ENCODE measurements at places on chromosomes 16 and 17.

DNA sequence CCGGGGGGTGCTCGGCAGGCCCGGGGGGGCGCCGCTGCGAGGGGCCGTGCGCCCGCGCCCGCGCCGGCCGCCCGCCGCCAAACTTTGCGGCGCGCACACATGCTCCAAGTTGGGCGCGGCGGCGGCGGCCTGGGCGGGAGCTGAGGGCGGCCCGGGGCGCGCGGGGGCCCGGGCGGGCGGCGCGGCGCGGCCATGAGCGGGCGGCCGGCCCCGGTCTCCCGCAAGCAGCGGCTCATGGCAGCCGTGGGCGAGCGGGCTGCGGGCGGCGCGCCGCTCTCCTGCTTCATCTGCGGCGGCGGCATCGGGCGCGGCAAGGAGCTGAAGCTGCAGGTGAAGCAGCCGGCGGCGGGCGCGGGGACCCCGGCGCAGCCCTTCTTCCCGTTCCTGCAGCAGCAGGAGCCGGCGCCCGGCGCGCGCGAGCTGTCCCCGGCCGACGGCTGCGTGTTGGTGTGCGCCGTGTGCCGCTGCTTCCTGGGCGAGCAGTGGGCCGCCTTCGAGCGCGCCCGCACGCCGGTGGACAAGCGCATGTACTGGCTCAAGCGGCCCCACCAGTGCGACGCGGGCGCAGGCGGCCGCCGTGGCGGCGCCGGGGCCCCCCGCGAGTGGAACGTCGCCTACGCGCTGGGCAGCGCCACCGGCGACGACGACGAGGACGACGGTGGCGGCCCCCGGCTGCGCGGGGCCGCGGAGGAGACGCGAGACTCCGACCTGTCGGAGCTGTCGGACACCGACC, 57.2 kb upstream of the CIBAR2 start:
- no peak for DNase-seq

DNA sequence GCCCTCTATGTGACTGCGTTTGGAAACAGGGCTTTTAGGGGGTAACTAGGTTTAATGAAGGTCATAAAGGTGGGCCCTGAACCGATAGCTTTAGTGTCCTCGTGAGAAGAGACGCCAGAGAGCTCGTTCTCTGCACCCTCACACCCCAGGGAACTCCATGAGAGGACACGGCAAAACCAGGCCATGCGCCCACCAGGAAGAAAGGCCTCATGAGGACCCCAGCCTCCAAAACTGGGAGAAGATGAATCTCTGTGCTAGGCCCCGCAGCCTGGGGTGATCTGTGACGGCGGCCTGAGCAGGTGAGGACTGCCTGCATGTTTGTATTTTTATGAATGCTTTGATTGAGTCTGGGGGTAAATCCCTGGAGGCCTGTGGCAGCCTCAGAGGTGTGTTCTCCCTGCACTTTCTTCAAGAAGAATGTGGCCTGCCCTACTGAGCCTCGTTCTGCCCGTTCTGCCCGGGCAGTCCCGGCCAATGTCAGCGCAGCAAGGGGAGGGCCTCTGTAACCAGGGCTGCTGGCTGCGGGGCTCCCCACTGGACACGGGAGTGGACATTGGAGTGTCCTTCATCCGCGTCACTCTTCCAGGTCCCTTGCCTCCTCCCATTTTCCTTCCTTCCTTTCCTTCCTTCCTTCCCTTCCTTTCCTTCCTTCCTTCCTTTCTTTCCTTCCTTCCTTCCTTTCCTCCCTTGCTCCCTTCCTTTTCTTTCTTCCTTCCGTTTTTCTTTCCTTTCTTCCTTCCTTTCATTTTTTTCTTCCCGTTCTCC, 6.8 kb upstream of the RNF213 start:
- DNase-seq, result no peak

GRCh38 chr17:80224683-80225082, 4.5 kb downstream of the SLC26A11 start:
- DNase-seq, result no peak

- no peak for DNase-seq
These were observed 29.6 kb downstream of the RCVRN start for GRCh38 chr17:9875441-9875840.

DNA sequence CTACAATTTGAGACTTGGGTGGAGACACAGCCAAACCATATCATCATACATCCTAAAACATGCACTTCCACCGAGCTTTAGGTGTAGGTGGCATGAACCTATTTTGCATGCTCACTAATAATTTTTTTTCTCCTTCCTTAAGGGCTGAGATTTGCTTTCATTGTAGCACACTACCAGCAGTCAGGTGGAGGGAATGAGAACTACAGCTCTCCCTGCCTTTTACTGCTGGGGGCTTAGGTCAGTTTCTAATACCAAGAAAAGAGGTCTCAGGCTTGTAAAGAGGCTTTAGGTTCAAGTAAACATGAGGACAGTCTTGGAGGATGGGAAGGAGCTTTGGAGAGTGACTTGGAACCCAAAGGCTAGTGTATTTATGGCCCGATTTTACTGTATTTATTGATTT, 22.0 kb downstream of the CFAP20 start:
- no peak for DNase-seq

DNA sequence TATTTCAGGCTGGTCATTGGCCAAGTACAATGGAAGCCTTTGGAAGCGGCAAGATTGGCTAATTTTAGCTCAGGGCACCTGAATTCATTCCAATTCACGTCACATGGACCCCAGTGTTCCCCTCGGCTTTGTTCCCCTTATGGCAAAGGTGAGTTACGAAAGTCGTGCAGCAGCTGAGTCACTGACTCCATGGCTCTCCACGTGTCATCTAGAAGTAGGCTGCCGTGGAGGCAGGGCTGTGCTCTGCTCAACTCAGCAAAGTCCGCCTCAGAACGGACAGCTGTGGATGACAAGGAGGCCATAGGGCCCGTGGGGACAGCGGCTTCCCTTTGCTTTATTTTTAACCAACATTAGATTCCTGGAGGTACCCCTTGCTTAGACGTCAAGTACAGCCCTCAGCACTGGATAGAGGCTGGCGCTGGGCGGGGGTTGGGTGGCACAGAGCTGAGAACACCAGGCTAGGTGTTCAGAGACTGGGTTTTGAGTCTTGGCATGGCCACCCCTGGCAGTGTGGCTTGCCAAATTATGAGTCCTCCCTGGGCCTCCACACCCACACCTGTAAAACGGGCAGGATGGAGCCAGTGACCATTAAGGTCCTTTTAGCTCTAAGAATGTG, 23.6 kb downstream of the ADAD2 start:
- no peak for DNase-seq

- no peak for DNase-seq
These were observed 284.4 kb upstream of the FOXF1 start for GRCh38 chr16:86225905-86226371.

GRCh38 chr17:1773696-1774181, 11.9 kb downstream of the SERPINF1 start:
- no peak for DNase-seq

DNA sequence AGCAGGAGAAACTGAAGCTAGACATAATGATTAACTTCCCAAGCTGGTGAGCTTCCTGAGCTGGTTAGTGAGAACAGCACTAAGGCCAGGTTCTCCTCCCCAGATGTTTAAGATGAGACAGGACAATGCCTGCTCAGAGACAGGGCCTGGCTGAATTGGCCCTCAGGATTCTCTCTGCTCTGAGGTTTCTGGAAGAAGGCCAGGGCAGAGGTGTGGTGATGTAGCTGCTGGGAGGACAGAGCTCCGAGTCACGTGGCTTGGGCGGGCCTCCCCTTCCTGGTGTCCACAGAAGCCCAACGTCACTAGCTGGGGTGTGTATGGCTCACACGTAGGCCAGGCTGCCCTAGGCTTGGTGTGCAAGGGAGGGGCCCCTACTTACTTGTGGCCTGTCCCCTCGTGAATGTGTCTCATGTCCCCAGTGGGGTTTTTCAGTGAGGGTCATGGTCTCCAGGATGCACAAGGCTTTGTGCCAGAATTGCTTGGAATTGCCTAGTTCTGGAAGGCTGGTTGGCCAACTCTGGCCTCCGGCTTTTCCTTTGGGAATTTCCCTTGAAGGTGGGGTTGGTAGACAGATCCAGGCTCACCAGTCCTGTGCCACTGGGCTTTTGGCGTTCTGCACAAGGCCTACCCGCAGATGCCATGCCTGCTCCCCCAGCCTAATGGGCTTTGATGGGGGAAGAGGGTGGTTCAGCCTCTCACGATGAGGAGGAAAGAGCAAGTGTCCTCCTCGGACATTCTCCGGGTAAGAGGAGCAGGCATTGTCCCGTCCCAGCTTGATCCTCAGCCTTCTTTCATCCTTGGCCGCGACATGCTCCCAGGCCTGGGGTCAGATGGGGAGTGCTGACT, 3.4 kb downstream of the NOD2 start:
- DNase-seq, result no peak

DNA sequence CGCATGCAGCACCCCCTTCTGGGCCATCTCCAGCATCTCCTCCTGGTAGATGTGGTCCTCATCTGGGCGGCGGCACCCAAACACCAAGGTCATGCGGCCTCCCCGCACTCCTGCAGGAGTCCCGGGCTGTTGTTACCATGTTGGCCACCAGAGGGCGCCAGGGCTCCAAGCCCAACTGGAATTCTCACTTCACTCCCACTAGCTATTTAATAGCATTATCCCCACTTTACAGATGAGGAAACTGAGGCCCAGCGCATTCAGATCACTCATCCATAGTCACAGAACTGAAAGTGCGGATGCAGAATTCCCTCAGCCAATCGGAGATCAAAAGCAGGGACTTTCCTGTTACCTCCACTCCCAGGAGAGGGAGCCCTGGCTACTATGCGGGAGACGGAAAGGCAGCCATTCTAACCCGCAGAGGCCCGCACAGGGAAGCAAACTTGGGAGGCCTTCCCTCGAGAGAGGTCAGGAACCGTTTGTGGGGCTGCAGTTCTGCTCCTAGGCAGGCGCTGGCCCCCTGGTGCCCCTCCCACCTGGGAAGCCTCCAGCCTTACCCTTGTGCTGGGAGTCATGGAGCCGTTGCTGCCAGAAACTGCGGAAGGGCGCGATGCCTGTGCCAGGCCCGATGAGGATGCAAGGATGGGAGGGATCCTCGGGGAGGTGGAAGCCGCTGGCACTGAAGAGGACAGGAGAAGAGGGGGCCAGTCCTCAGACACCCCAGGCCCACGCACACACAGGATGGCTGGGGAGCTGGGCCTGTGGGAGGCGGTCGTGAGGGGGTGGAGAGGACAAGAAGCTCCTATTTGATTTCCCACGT, 40.1 kb downstream of the NOS2 start:
- peak; percentile 18 for DNase-seq

DNA sequence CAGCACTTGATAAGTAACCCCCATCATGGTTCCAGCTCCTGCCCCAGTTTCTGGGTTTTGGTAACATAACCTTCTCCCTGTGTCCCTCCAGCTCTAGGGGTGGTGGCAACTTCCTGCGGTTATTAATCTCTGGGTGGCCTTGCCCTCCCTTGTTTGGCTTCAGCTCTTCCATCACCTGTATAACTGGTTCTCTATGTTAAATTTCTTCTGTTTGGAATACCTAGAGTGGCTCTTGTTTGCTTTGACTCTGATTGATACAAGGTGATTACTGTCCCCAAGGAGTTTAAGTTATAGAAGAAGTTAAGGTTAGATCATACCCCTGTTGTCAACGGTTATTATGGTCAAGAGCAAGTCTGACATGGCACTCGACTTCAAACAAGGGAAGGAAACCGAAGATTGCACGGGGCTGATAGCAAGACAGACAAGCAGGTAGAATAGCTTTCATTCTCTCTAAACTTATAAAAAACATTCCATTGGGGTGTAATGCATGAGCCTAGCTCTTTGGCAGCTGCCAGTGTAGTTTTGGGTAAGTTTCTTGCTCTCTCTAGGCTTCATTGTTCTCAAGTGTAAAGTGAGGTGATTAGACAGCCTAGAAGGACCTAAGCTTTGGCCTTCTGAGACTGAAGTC, 11.0 kb upstream of the CCR7 start:
- no peak for DNase-seq

DNA sequence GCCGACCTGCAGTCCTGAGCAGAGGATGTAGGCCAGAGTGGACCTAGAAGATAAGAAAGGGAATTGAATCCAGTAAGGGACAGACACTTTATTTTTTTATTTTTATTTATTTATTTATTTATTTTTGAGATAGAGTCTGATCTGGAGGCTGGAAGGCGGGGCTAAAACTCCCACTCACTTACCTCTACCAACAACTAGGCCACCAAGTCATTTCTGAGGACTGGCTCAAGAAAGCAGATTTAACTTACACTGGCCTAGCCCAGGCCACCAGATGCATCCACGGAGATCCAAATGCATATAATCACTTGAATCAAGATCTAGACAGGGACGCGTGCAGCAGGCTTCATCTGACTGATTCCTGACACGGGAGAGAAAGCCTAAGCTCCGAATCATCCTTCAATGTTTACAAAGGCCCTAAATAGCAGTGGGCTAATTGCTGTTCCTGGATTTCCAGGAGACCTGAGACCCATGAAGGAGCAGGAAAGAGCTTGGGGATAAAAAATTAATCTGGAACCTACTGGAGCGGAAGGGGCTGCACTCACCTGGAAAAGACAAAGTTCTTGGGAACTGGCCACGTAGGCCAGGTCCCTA, 1.1 kb upstream of the ALOX12 start:
- DNase-seq, result no peak

GRCh38 chr16:69408475-69408874, 15.9 kb upstream of the CYB5B start:
- no peak for DNase-seq

GRCh38 chr16:57371494-57372371, 557 bp upstream of the CX3CL1 start:
- no peak for DNase-seq

- DNase-seq, result no peak
These were observed 2.5 kb downstream of the KANSL1 start for GRCh38 chr17:46190763-46191162.

GRCh38 chr16:48877946-48878345, 268.0 kb upstream of the N4BP1 start:
- no peak for DNase-seq

GRCh38 chr17:45867171-45867570, 22.5 kb downstream of the SPPL2C start:
- DNase-seq, result no peak

GRCh38 chr16:72895951-72896350, 152.0 kb downstream of the ZFHX3 start:
- no peak for DNase-seq

GRCh38 chr16:1496464-1496863, 3.3 kb downstream of the TELO2 start:
- DNase-seq, result no peak

DNA sequence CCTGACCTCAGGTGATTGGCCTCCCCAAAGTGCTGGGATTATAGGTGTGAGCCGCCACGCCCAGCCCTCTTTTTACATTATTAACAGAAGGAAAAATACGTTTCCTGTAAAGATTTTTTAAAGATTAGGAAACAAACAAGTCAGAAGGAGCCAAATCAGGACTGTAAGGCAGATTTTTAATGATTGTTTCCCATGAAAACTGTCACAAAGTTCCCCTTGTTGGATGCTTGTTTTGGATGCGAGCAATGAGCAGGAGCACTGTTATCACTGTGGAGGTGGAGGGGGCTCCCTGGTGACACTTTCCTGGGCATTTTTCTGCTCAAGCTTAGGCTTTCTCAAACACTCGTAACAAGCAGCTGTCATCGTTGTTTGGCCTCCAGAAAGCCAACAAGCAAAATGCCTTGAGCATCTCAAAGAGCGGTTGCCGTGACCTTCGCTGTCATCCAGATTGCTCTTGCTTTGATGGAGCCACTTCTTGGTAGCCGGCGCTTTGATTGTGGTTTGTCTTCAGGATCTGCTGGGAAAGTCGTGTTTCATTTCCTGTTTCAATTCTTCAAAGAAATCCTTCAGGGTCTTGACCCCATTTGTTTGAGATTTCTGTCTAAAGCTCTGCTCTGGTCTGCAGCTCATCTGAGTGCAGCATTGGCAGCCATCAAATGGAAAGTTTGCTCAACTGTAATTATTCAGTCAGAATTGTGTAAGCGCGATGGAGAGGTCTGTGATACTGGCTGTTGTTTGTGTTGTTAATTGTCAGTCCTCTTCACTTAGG, 128.7 kb downstream of the RPTOR start:
- DNase-seq, result no peak

- DNase-seq, result no peak
These were observed 62.2 kb downstream of the TNRC6C start for GRCh38 chr17:78020717-78021108.

GRCh38 chr17:50055055-50055425, 870 bp upstream of the ITGA3 start:
- no peak for DNase-seq
